ENCODE measurements at places on chromosomes 1 and 21. TPM values are rescaled to one million over a fixed set of nuclear protein-coding genes. Genes with fewer than 3 reads are reported as not detected.
A peak's percentile ranks its signal among the peaks of the same experiment; 100 is the strongest.

The USH2A gene
- total RNA-seq = not detected

DNA sequence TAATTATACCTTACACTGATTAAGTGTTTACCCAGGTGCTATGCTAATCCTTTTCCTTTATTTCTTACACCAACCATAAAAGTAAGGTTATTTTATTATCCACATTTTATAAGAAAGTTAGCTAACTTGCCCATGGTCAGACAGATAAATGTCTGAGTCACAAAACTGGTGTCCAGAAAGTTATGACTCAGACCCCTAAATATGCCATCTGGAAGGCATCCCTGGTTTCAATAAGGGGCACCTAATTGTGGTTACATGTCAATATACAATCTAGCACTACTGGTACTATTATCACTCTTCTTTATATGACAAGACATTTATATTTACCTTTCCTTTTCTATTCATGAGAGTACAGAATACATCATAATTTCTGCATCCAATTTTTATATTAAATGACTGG is 496.5 kb upstream of the ADGRL2 start:
- peak; percentile 64 for DNase-seq

GRCh38 chr1:115261496-115261895 is 76.6 kb downstream of the NGF start:
- DNase-seq = no peak

- DNase-seq = no peak
These were observed 35.7 kb upstream of the MYSM1 start for GRCh38 chr1:58735586-58735985.

GRCh38 chr1:52727114-52727586 is 897 bp downstream of the ZYG11B start:
- no peak for DNase-seq

- peak; percentile 27 for DNase-seq
These were observed 45.5 kb upstream of the CXADR start for GRCh38 chr21:17467392-17467791.

DNA sequence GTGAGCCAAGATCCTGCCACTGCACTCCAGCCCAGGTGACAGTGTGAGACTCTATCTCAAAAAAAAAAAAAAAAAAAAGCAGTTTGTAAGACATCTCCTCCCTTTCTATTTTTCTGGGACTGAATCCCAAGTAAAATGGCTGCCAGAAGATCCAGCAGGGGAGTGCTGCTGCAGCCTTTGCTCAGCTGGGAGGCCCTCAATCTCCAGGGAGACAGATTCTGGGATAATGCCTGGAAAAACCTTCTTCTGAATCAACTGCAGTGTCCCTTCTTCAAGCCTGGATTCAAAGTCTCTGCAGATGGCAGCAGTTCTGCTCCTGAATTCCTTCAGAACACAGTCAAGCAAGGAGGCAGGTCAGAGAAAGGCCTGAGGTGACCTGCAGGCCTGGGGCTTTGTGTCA is 191.0 kb upstream of the NRIP1 start:
- no peak for DNase-seq
